ENCODE measurements at places on chromosomes 4 and X. TPM values are rescaled to one million over a fixed set of nuclear protein-coding genes. Genes with fewer than 3 reads are reported as not detected.

The MUC7 gene
- total RNA-seq, result not detected

The GPR34 gene
- total RNA-seq, result not detected

The CT83 gene
- 30.5 TPM for total RNA-seq

The CT45A1 gene
- not detected for total RNA-seq

The ADH1A gene
- total RNA-seq, result not detected

The SERPINA7 gene
- total RNA-seq, result not detected

The MAGEC1 gene
- total RNA-seq, result not detected

The PSAPL1 gene
- not detected for total RNA-seq

The GUCY1A1 gene
- total RNA-seq, result 23.6 TPM

The CLCN4 gene
- total RNA-seq, result 9.9 TPM

The TRIM60 gene
- not detected for total RNA-seq

The CSN1S1 gene
- not detected for total RNA-seq

The POU4F2 gene
- total RNA-seq, result not detected

The STBD1 gene
- 3.2 TPM for total RNA-seq

The AVPR2 gene
- total RNA-seq, result not detected

The CD99L2 gene
- total RNA-seq, result 21.1 TPM

The STAP1 gene
- not detected for total RNA-seq

The CT55 gene
- not detected for total RNA-seq

The RBM46 gene
- not detected for total RNA-seq

The ADAM29 gene
- total RNA-seq, result not detected

The TRO gene
- not detected for total RNA-seq

The PLP2 gene
- total RNA-seq, result 273 TPM

The PI4K2B gene
- 13.0 TPM for total RNA-seq

The HOPX gene
- total RNA-seq, result not detected

The MAOA gene
- 3.3 TPM for total RNA-seq

The TMEM128 gene
- 15.1 TPM for total RNA-seq

The TMEM165 gene
- 89.0 TPM for total RNA-seq

The INPP4B gene
- 86.9 TPM for total RNA-seq

The NXF2B gene
- total RNA-seq, result not detected

The GPR143 gene
- total RNA-seq, result 8.8 TPM

The QRFPR gene
- 1.0 TPM for total RNA-seq

The STAG2 gene
- total RNA-seq, result 74.2 TPM

The CT47B1 gene
- not detected for total RNA-seq

The TMEM47 gene
- total RNA-seq, result 99.6 TPM

The CPZ gene
- not detected for total RNA-seq

The TNIP3 gene
- not detected for total RNA-seq

Measured in Calu3 (cell line).